Renal pelvis (tissue), 12 donors: ENCODE measurements at places on chromosomes 5 and 9.

DNA sequence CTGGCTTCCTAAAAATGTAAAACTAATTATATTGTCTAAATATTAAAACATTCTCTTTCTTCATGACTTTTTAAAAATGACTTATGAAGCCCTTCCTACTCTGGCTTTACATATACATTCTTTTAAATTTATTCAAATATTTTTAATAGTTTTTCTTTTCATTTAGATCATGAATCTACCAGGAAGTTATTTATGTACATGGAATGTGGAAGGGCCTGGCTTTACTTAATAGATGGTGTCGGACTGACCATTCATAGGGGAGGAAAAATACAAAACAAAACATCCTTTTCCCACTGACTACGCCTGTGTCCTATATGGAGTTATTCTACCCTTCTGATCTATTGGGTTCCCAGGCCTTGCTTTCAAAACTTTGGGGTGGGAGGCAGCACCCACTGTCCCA is 129.8 kb downstream of the MACROH2A1 start:
- no peak for DNase-seq

- DNase-seq = no peak
Observed at GRCh38 chr5:92401-93220, 643 bp downstream of the PLEKHG4B start.

- DNase-seq = no peak
Observed at GRCh38 chr9:31520301-31521085, 864.0 kb upstream of the ACO1 start.

GRCh38 chr9:129336130-129336528 is 158.1 kb upstream of the IER5L start:
- no peak for DNase-seq

GRCh38 chr5:1505506-1506241 is 18.1 kb downstream of the LPCAT1 start:
- no peak for DNase-seq
